ENCODE measurements at places on chromosomes 2 and 18. TPM values are rescaled to one million over a fixed set of nuclear protein-coding genes. Genes with fewer than 3 reads are reported as not detected.

- DNase-seq: peak; percentile 70
- no peaks in the 10 kb centered on the region for H3K36me3 ChIP-seq
- H3K27me3 ChIP-seq: no peaks in the 10 kb centered on the region
- peak overlapping the region; percentile 36 for H3K4me3 ChIP-seq
- H3K4me1 ChIP-seq: peaks cover 78% of the 10 kb centered on the region
These were observed 114.4 kb upstream of the HAAO start for GRCh38 chr2:42906557-42907411.

- peaks cover 8% of the 10 kb centered on the region for H3K36me3 ChIP-seq
- no peak overlapping the region for H3K27ac ChIP-seq
- no peak overlapping the region for H3K4me3 ChIP-seq
- peaks cover 11% of the 10 kb centered on the region for H3K4me1 ChIP-seq
These were observed 11.2 kb downstream of the ANKAR start for GRCh38 chr2:189685540-189686229.

DNA sequence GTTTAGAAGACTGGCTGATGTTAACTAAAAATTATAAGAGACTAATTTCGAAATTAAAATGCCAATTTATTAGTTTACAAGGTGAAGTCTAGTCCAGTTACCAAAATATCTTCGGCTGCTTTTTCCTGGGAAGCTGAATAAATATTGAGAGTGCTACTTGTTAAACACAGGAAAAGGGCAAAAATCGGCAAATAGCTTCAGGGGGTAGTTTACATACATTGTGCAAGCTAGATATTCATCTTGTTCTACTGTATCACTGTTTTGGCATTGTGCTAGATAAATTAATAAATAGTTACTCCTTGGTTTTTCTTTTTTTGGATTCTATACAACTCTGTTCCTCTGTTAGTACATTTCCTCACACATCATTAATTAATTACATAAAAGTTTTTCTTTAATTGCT lies 29.3 kb downstream of the NHEJ1 start:
- peaks cover 15% of the 10 kb centered on the region for H3K4me1 ChIP-seq
- no peak overlapping the region for H3K27ac ChIP-seq
- H3K27me3 ChIP-seq: no peaks in the 10 kb centered on the region

DNA sequence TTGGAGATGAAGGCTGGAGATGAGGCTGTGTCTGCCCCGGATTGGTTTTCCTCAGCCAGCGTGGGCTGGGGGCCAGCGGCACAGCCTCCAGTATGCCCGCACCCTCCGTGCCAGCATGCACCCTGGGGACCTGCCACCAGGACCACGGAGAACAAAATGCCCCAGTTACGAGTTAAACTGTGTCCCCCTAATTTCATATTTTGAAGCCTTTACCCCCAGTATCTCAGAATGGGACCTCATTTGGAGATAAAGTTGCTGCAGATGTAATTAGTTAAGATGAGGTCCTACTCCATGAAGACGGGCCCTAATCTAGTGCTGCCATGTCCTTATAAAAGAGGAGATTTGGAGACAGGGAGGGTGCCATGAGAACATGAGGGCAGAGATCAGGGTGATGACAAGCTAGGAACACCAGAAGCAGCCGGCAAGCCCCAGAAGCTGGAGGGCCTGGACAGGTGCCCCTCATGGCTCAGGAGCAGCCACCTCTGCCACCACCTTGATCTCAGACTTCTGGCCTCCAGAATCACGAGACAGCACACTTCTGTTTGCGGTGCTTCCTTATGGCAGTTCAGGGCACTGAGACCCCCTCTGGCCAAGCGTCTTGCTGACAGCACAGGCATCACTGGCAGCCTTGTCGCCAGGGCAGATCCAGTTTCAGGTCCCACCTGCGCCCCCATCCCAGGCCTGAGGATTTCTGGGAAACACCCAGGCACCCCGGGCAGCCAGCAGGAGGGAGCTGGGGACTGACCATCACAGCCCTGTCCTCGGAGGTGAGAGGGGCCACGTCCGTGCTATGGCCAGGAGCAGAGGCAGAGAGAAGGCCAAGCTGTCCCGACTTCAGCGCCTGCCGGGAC lies 29.4 kb downstream of the KIF1A start:
- no peaks in the 10 kb centered on the region for H3K36me3 ChIP-seq
- peaks cover 22% of the 10 kb centered on the region for H3K27me3 ChIP-seq
- no peaks in the 10 kb centered on the region for H3K4me1 ChIP-seq
- DNase-seq: peak; percentile 6

- no peak overlapping the region for H3K4me3 ChIP-seq
- no peaks in the 10 kb centered on the region for H3K4me1 ChIP-seq
- H3K27me3 ChIP-seq: peaks cover 15% of the 10 kb centered on the region
- no peaks in the 10 kb centered on the region for H3K36me3 ChIP-seq
- no peak for DNase-seq
These were observed 114.8 kb upstream of the ALKAL2 start for GRCh38 chr2:402721-403120.

GRCh38 chr18:686339-687111 lies 25.9 kb downstream of the ENOSF1 start:
- no peaks in the 10 kb centered on the region for H3K27me3 ChIP-seq
- H3K4me1 ChIP-seq: no peaks in the 10 kb centered on the region
- no peak overlapping the region for H3K4me3 ChIP-seq
- DNase-seq: no peak
- peaks cover 36% of the 10 kb centered on the region for H3K36me3 ChIP-seq

- H3K36me3 ChIP-seq: no peaks in the 10 kb centered on the region
- H3K27me3 ChIP-seq: peaks cover 34% of the 10 kb centered on the region
- no peak for DNase-seq
- no peak overlapping the region for H3K4me3 ChIP-seq
- H3K4me1 ChIP-seq: no peaks in the 10 kb centered on the region
These were observed 75.0 kb upstream of the STAM2 start for GRCh38 chr2:152250421-152251100.

GRCh38 chr18:5894611-5895298 lies 567 bp downstream of the TMEM200C start:
- H3K4me1 ChIP-seq: peaks cover 28% of the 10 kb centered on the region
- H3K36me3 ChIP-seq: no peaks in the 10 kb centered on the region
- H3K27ac ChIP-seq: peak overlapping the region; percentile 62
- H3K27me3 ChIP-seq: peaks cover 100% of the 10 kb centered on the region
- peak; percentile 12 for DNase-seq

DNA sequence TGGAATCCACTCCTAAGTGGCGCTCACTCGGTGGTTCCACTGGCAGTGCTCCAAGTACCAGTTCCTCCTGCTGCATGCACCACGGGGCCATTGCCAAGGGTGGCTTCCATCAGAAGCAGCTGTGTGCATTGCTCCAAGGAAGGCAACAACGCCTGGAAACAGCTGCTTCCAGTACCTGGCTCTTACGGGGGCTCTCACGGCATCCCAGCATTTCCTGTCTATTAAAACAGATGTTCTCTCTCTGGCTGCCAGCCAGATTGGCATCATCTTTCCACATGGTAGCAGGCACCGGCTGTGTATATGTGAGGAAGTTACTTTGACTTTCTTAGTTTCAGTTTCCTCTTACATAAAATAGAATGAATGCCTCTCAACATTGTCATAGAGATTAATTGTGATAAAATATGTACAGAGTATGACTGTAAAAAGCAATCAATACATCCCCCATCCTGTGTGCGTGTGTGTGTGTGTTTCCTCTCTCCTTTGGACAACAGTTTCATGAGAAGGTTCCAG lies 84.9 kb downstream of the CMPK2 start:
- no peaks in the 10 kb centered on the region for H3K36me3 ChIP-seq
- peaks cover 5% of the 10 kb centered on the region for H3K4me1 ChIP-seq
- peak; percentile 55 for DNase-seq
- peak overlapping the region; percentile 32 for H3K4me3 ChIP-seq

The PARD6G gene
- total RNA-seq: 2.0 TPM

- H3K4me1 ChIP-seq: peaks cover 5% of the 10 kb centered on the region
- H3K36me3 ChIP-seq: no peaks in the 10 kb centered on the region
- H3K27me3 ChIP-seq: no peaks in the 10 kb centered on the region
- H3K27ac ChIP-seq: no peak overlapping the region
- no peak for DNase-seq
These were observed 301.2 kb downstream of the PARD3B start for GRCh38 chr2:204846471-204846870.

GRCh38 chr2:236627193-236627592 lies 57.6 kb downstream of the ACKR3 start:
- DNase-seq: no peak
- H3K36me3 ChIP-seq: no peaks in the 10 kb centered on the region
- no peaks in the 10 kb centered on the region for H3K27me3 ChIP-seq
- peaks cover 28% of the 10 kb centered on the region for H3K4me1 ChIP-seq
- H3K4me3 ChIP-seq: no peak overlapping the region

DNA sequence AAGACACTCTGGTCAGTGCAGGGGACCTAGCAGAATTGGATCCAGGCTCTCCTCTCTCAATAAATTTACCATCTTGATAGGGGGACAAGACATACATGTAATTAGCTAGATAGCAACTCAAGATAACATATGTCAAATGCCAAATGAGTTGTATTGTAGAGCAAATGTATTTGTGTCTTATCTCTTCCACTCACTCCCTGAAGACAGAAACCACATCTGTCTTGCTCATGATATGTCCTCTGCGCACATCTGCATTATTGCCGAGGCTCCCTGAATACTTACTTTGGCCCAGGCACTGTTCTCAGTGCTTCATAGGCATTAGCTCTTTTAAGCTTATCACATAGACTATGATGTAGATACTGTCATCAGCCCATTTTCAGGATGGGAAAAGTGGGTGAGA lies 122.9 kb upstream of the GATA6 start:
- H3K4me1 ChIP-seq: no peaks in the 10 kb centered on the region
- H3K27ac ChIP-seq: no peak overlapping the region

GRCh38 chr2:25063876-25064660 lies 22.2 kb downstream of the EFR3B start:
- no peaks in the 10 kb centered on the region for H3K36me3 ChIP-seq
- DNase-seq: peak; percentile 28
- H3K4me1 ChIP-seq: peaks cover 34% of the 10 kb centered on the region
- H3K27me3 ChIP-seq: no peaks in the 10 kb centered on the region
- peak overlapping the region; percentile 41 for H3K4me3 ChIP-seq

The LINC00305 gene
- not detected for total RNA-seq

- H3K27me3 ChIP-seq: no peaks in the 10 kb centered on the region
- no peak for DNase-seq
- H3K4me3 ChIP-seq: no peak overlapping the region
- no peak overlapping the region for H3K27ac ChIP-seq
- H3K4me1 ChIP-seq: no peaks in the 10 kb centered on the region
- no peaks in the 10 kb centered on the region for H3K36me3 ChIP-seq
These were observed 321.0 kb downstream of the RND3 start for GRCh38 chr2:150166313-150167051.

The FAM124B gene
- total RNA-seq: 1.1 TPM

DNA sequence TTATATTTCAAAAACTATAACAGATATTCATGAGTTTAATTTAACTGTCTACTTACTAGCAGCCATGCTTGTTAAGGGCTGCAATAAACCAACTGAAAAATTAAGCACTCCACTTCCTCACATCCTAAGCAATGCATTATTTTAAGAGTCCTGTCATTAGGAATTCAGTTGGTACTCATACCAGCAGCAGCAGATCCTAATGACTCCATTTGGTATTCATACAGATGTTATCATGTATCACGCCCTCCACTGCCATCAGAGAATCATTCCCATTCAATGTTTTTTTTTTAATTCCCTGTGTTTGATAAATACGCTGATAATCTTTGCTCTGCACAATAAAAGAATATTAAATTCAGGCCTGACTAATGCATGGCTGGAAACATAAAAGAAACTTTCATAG lies 236.8 kb downstream of the AFF3 start:
- H3K4me1 ChIP-seq: peaks cover 19% of the 10 kb centered on the region
- H3K36me3 ChIP-seq: no peaks in the 10 kb centered on the region
- no peak for DNase-seq

- H3K27ac ChIP-seq: peak overlapping the region; percentile 81
- no peaks in the 10 kb centered on the region for H3K27me3 ChIP-seq
- H3K36me3 ChIP-seq: no peaks in the 10 kb centered on the region
- H3K4me1 ChIP-seq: peaks cover 20% of the 10 kb centered on the region
- H3K4me3 ChIP-seq: no peak overlapping the region
These were observed 57.0 kb downstream of the EFR3B start for GRCh38 chr2:25098670-25099486.

- H3K36me3 ChIP-seq: no peaks in the 10 kb centered on the region
- no peak overlapping the region for H3K27ac ChIP-seq
- H3K4me1 ChIP-seq: peaks cover 20% of the 10 kb centered on the region
- DNase-seq: no peak
- no peaks in the 10 kb centered on the region for H3K27me3 ChIP-seq
These were observed 62.2 kb downstream of the CLHC1 start for GRCh38 chr2:55169915-55170314.

The IL1R2 gene
- total RNA-seq: 0.96 TPM

The VWA3B gene
- total RNA-seq: 0.52 TPM

DNA sequence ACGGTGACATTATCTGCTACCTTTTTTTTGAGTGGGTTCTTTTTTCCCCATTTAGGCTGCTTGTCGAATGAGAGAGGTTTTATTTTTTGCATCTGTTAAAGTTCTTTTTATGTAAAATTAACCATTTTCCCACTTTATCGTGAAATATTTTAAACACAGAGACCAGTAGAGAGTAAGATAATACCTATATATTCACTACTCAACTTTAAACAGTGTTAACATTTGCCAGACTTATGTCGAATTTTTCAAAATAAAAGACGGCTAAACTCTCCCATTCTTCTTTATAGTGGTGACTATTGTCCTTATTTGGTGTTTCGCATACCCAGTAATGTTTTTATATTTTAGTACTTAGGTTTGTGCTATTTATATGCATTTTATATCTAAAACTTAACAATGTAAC lies 743 bp upstream of the PUS10 start:
- H3K27me3 ChIP-seq: no peaks in the 10 kb centered on the region
- DNase-seq: no peak
- H3K36me3 ChIP-seq: peaks cover 22% of the 10 kb centered on the region
- H3K4me3 ChIP-seq: peak overlapping the region; percentile 97

GRCh38 chr18:79442508-79443221 lies 46.9 kb downstream of the NFATC1 start:
- no peak overlapping the region for H3K27ac ChIP-seq
- H3K27me3 ChIP-seq: no peaks in the 10 kb centered on the region
- H3K4me3 ChIP-seq: no peak overlapping the region
- peaks cover 20% of the 10 kb centered on the region for H3K4me1 ChIP-seq
- H3K36me3 ChIP-seq: no peaks in the 10 kb centered on the region

The DCDC2C gene
- not detected for total RNA-seq

The CLK1 gene
- total RNA-seq: 42.8 TPM

The TMEFF2 gene
- 0.16 TPM for total RNA-seq

The TNFRSF11A gene
- total RNA-seq: 1.6 TPM

The TMEM200C gene
- 0.96 TPM for total RNA-seq

DNA sequence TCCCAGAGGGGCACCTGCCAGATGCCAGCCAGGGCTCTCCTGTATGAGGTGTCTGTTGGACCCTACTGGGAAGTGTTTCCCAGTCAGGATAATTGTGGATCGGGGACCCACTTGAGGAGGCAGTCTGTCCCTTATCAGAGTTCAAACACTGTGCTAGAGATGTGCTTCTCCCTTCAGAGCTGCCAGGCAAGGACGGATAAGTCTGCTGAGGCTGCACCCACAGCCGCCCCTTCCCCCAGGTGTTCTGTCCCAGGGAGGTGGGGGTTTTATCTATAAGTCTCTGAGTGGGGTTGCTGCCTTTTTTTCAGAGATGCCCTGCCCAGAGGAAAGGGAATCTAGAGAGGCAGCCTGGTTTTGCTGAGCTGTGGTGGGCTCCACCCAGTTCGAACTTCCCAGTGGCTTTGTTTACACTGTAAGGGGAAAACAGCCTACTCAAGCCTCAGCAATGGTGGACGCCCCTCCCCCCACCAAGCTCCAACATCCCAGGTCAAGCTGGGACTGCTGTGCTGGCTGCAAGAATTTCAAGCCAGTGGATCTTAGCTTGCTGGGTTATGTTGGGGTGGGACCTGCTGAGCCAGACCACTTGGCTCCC lies 324.0 kb upstream of the SETBP1 start:
- H3K27ac ChIP-seq: no peak overlapping the region
- no peak for DNase-seq
- no peak overlapping the region for H3K4me3 ChIP-seq
- no peaks in the 10 kb centered on the region for H3K36me3 ChIP-seq
- H3K4me1 ChIP-seq: no peaks in the 10 kb centered on the region

Measured in left ventricle myocardium inferior (tissue), 1 donor.